SK-MEL-5 (cell line): ENCODE measurements at places on chromosomes 16 and 17.

DNA sequence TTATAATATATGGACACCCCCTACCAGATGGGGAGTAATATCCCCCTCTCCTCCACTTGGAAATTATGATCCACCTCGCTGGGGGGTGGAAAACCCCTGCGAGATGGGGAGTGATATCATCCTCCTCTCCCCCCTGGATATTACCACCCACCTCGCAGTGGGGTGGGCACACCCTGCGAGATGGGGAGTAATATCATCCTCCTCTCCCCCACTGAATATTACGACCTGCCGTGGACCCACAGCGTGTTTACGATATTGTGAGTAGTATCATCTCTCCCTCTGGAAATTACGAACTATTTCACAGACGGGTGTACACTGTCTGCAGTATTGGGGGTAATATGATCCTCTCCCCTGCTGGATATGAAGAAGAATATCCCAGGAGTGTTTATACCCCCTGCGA is 228.3 kb upstream of the WSCD1 start:
- no peak for DNase-seq

GRCh38 chr17:12097326-12097725 is 76.6 kb downstream of the MAP2K4 start:
- DNase-seq = no peak

DNA sequence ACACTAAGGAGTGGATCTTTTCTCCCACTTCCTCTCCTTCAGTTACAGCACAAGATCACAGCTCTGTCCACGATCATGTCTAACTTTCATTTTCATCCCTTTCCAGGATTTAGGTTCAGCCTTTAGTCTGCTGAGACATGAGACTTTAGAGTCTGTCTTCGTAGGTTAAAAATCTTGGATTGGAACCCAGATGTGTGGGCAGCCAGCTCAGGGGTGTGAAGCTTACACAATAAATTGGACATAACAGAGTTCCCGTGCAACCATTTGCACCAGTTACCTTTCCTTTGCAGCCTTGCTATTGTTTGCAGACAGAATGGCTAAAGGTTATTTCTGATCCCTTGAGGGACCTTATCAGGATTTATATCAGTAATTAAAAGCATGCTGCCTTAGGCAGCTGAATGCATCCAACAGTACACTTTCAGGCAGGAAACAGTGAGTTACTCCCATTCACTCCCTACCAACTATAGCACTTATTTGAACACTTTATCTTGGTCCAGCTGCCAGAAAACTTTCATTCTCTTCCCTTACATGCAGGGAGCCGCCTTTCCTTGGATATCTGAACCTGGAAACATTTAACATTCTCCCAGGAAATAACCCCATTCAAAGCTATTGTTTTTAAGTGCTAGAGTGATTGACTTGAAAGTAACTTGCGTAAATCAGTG is 87.3 kb downstream of the TMEM100 start:
- DNase-seq = peak; percentile 17

GRCh38 chr16:12690024-12690423 is 113.7 kb downstream of the CPPED1 start:
- DNase-seq = no peak

DNA sequence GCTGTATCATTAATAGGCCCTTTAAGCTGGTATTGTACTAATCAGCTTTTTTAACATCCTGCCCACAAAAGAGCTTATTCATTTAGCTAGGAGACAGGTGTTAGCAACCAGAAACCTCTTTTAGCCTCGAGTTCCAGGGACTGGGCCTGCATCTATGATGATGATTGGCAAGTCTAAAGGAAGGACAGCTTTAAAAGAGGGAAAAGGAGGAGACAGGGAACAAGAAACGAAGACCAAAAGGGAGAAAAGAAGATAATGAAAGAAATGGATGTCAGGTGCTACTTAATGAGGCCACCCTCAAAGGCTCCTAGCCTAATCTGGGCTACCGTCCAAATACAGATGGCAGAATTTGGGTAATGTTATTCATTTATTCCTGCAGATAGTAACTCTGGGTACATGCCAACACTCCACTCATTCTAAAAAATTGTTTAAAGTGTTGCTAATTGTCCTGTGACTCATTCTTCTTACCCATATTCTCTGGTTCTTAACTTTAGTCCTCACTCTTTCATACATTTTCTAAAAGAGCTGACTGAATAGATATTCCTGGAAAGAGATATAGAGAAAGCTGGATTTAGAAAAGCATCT is 18.7 kb upstream of the RFFL start:
- DNase-seq = no peak

DNA sequence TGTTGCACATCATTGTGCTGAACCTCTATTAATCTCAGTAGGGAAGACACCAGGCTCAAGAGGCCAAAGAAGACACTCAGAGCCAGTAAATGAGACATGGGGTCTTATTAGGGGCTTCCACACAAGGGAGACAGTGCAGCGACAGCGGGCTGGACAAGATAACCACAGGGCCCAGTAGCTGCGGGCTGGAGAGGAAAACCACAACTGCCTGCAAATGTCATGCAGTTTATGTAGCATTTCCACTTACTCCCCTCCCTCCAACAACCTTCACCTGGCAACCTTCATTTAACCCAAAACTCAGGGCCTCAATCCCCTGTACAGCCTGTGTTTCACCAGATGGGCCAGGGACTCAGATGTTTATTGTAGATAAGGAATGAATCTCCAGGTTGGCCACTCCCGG is 185.6 kb downstream of the UTP18 start:
- DNase-seq = no peak

DNA sequence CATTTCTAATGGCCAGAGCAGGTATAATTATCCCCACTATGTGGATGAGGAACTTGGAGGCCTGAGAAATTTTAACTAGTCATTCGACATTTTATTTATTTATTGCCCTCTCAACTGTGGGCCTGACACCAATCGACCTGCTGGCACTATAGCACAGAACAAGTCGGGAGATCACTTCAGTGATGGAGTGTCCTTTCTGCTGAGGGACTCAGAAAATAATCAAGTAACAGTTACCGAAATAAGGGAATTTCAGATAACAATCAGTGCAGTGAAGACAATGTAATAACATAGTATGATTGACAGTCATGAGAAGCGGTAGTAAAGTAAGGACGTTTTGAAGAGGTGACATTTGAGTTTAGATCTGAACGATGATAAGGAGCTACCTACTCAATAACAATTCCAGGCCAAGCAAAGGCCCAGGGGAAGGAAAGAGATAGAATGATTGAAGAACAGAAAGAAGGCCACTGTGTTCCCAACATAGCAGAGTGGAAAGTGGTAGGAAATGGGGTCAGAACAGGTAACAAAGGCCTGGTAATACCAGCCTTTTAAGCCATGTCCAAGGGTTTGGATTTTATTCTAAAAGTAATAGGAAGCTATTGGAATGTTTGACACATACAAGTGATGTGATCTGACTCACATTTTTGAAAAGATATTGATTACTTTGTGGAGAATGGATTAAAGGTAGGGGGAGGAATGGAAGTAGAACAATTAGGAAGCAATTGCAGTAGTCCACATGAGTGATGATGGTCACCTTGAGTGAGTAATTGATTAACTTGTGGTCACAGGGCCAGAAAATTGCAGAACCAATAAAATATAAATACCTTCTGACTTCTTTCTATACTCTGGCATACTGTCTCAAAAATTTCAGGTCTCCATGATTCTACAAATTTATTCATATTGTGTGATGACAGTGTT is 1.4 kb downstream of the STXBP4 start:
- DNase-seq = no peak

- DNase-seq = no peak
Measured at GRCh38 chr17:40848583-40849235, 18.3 kb downstream of the KRT12 start.

- no peak for DNase-seq
Measured at GRCh38 chr17:72122765-72123529, 2.1 kb downstream of the SOX9 start.

GRCh38 chr17:59434429-59434828 is 103.0 kb downstream of the YPEL2 start:
- no peak for DNase-seq

GRCh38 chr16:4216596-4216995 is 25.3 kb downstream of the SRL start:
- no peak for DNase-seq

GRCh38 chr16:24118126-24118821 is 137.9 kb upstream of the CACNG3 start:
- no peak for DNase-seq

- no peak for DNase-seq
Measured at GRCh38 chr16:88936008-88936555, 40.9 kb downstream of the CBFA2T3 start.

DNA sequence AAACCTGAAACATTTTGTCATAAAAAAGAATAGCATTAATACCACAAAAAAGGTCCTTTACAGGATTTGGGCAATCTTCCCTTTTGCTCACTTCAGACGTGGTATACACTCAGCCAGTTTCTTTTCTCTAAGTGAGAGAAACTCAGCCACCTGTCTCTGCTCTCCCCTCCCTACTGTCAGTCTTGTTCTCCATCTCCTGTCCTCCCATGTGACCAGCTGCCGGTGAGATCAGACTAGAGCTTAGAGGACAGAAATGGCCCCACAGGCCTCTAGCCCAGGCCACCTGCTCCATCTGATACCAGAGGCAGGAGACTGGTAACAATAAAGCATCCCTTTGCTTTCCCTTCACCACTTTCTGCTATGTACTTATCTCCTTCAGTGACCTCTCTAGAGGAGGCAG is 34.9 kb downstream of the CMC2 start:
- DNase-seq = no peak

DNA sequence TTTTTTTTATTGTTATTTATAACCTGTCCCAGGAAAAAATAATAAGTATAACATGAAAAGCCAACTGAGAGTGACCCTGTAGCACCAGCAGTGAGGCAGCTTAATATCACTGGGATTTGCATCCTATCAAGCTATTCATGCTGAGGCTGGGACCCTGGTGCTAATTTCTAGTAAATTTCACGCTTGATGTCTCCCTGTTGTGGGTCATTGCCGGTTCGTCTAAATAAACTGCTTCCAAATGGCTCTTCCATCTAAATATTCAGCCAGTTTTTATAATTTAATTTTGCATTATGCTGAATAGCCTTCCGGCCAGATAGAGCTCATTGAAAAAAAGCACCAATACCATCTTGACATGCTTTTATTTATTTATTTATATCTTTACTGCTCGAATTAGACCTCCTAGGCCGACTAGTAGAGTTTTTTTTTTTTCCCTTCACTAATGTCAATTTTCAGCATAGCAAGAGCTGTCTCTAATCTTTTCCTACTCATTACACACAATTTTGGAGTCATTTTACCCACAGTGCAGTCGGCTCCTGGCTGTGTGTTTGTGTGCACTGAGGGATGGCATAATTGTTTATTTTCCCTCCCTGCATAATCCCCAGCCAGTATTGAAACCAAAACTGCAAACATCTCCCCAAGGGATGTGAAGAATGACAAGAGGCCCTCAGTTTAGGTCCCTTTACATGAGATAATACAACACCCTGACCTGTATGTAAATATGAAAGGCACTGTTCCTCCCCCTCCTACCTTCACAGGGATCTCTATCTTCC is 168.8 kb downstream of the AATF start:
- DNase-seq = no peak

GRCh38 chr17:70072546-70073309 is 2.3 kb upstream of the KCNJ16 start:
- peak; percentile 77 for DNase-seq

DNA sequence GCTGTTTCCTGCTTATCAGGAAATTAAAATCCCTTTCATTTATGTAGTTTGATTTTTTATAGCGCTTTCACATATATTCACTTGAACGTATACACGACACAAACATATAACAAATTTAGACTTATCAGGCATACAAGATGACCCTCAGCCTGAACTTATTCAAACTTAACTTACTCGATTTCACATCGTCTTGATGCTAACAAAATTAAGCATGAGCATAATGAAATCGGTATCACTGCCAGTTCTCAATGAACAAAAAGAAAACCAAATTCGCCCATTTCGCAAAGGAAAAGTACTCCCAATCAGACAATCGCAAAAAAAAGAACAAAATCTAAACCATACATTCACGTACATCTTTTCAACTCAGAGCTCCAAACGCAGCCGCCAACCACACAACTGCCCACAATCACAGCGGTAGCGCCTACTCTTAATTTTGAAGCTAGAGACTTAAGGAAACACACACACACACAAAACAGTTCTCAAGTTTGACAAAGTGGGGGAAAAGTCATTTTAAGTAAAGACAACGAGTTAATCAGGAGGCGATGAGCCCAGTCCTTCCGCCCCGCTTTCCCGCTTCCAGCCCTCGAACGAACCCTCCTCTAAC is 1.1 kb downstream of the GJC1 start:
- peak; percentile 14 for DNase-seq

GRCh38 chr16:57297856-57298255 is 13.4 kb upstream of the PLLP start:
- DNase-seq = no peak

DNA sequence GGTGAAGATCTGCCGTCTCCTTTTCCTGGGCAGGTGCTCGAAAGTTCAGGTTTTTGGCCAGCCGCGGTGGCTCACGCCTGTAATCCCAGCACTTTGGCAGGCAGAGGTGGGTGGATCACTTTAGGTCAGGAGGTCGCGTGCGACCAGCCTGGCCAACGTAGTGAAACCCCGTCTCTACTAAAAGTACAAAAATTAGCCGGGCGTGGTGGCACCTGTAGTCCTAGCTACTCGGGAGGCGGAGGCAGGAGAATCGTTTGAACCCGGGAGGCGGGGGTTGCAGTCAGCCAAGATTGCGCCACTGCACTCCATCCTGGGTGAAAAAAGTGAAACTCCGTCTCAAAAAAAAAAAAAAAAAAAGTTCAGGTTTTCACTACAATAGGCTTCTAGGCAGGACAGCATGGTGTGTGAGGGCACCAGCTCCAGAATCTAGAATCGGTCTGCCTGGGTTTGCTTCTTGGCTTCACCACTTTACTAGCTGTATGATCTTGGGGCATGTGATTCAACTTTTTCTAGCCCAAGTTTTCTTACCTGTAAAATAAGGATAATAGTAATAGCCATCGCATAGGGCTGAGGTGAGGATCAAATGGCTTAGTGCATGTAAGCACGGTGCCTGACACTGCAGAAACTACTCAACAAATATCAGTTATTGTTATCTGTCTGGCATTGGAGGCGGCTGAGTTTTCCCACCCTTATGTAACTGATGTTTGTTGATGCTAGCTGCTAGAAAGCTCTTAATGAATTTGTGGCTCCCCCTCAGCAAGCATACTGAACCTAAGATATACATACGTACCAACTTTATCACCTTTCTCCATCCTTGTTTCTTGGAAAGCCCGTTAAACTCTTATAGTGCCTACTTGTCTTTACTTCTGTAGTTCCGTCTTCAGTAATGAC is 1.3 kb downstream of the PSMD12 start:
- DNase-seq = no peak

- DNase-seq = no peak
Measured at GRCh38 chr16:83472776-83473501, 334.8 kb upstream of the HSBP1 start.

- DNase-seq = no peak
Measured at GRCh38 chr16:71610447-71610846, 15.5 kb upstream of the MARVELD3 start.

DNA sequence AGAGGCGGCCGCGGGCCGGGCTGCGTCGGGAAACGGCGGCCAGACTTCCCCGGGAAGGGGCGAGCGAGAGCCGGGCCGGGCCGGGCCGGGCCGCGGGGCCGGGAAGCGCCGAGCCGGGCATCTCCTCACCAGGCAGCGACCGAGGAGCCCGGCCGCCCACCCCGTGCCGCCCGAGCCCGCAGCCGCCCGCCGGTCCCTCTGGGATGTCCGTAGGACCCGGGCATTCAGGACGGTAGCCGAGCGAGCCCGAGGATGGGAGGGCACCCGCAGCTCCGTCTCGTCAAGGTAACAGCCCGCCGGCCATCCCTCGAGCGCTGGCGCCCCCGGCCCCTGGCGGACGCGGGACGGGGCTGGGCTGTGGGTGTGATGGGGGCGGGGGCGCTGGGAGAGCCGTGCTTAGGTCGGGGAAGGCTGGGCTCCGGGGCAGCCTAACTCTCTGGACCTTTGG is at the start of gene CRHR1:
TSS of gene CRHR1 (plus strand) at position 28 of the 448 bp plus-strand sequence. CDS start at position 253, 225 bp downstream.
- no peak for DNase-seq

GRCh38 chr16:57612494-57612893 is 15.9 kb upstream of the ADGRG1 start:
- no peak for DNase-seq
